ENCODE measurements at places on chromosomes 6 and 20. TPM values are rescaled to one million over a fixed set of nuclear protein-coding genes. Genes with fewer than 3 reads are reported as not detected.

- no peaks in the 10 kb centered on the region for H3K4me1 ChIP-seq
- H3K27ac ChIP-seq, result no peak overlapping the region
- H3K36me3 ChIP-seq, result no peaks in the 10 kb centered on the region
- no peaks in the 10 kb centered on the region for H3K27me3 ChIP-seq
- no peak overlapping the region for H3K4me3 ChIP-seq
- no peak for DNase-seq
Measured at GRCh38 chr6:70327036-70327435, 24.2 kb upstream of the COL9A1 start.

GRCh38 chr20:17617212-17617867, 47.5 kb downstream of the DSTN start:
- H3K36me3 ChIP-seq, result peaks cover 100% of the 10 kb centered on the region
- no peak overlapping the region for H3K27ac ChIP-seq
- no peaks in the 10 kb centered on the region for H3K27me3 ChIP-seq
- H3K4me1 ChIP-seq, result peaks cover 3% of the 10 kb centered on the region
- H3K4me3 ChIP-seq, result no peak overlapping the region

DNA sequence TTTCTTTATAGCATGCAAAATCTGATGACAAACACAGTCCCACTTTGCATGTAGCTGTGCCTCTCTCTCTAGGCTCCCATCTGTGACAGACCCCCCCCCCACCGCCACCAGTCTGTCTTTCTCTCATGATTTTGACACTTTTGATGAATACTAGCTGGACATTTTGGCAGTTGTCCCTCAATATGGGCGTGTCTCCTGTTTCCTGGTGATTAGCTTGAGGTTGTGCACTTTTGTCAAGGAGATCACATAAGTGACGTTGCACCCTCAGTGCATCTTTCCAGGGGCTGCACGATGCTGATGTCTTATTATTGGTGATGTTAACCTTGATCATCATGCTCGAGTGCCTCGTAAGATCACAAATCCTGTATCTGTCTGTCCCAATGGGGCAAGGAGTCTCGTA, 155.1 kb downstream of the EYA2 start:
- H3K27me3 ChIP-seq, result no peaks in the 10 kb centered on the region
- H3K4me3 ChIP-seq, result no peak overlapping the region
- H3K27ac ChIP-seq, result no peak overlapping the region
- no peak for DNase-seq

- no peak for DNase-seq
- no peak overlapping the region for H3K4me3 ChIP-seq
- H3K27ac ChIP-seq, result no peak overlapping the region
Measured at GRCh38 chr20:46087161-46087560, 2.6 kb downstream of the NCOA5 start.

PAX1 gene
- total RNA-seq, result not detected

DNA sequence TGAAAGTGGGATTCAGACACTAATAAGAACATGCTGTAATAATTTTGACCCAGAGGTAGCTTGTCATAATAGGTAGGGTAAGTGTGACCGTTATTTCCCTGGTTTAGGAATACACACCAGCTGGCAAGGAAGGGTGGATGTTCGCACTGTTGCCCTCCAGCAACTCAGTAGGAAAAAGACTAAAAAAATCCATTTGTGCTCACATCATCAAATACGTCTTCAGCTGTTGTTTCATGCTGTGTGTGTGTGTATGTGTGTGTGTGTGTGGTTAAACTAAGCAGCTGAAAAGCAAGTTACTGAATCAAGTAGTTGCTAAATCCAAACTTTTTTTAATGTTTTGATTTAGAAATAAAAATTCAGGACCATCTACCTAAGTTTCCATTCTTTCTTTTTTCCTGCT, 218.7 kb downstream of the TRDN start:
- H3K36me3 ChIP-seq, result no peaks in the 10 kb centered on the region
- DNase-seq, result no peak
- no peak overlapping the region for H3K27ac ChIP-seq
- no peak overlapping the region for H3K4me3 ChIP-seq

DNA sequence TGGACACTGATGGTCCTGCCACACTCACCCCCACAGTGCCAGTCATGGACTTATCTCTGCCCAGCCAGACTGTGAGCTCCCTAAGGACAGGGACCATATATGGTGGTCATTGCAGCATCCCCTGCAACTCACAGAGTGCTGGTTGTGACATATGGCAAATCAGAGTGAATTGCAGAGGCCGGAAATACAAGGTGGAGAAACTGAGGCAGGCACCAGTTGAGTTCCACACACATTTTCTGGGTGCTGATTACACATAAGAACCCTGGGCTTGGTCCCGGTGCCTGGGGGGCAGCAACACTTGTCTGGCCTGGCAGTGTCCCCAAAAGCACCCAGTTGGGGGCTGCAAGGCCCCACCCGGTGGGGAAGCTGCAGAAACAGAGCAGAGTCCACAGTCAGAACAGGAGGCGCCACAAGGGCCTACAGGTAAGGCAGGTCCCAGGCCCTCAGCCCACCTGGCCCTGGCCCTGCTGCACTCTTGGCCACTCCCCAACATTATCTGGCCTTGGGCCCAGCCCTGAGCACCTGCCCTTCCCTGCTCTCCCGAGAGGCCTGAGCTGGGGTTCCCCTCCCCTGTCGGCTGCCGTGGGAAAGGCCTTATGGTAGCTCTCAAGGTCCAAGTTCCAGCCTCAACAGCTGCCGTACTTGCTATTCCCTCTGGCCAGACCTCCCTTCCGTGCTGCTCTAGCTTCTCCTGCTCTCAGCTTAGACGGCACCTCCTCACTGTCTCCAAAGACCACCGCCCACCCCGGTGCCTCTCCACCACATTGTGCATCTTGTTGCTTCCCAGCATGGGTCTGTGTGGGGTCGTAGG, 140.8 kb upstream of the PTPN1 start:
- no peaks in the 10 kb centered on the region for H3K36me3 ChIP-seq
- no peak overlapping the region for H3K27ac ChIP-seq
- DNase-seq, result peak; percentile 84
- no peak overlapping the region for H3K4me3 ChIP-seq
- H3K4me1 ChIP-seq, result peaks cover 17% of the 10 kb centered on the region
- H3K27me3 ChIP-seq, result no peaks in the 10 kb centered on the region

MOCS1 gene
- 22.1 TPM for total RNA-seq

- no peak overlapping the region for H3K27ac ChIP-seq
- H3K27me3 ChIP-seq, result peaks cover 46% of the 10 kb centered on the region
- DNase-seq, result peak; percentile 1
- H3K36me3 ChIP-seq, result no peaks in the 10 kb centered on the region
- no peaks in the 10 kb centered on the region for H3K4me1 ChIP-seq
Measured at GRCh38 chr20:58774214-58774613, 76.5 kb downstream of the GNAS-AS1 start.

- H3K27ac ChIP-seq, result peak overlapping the region; percentile 85
- peaks cover 18% of the 10 kb centered on the region for H3K27me3 ChIP-seq
- H3K36me3 ChIP-seq, result no peaks in the 10 kb centered on the region
- DNase-seq, result peak; percentile 37
- H3K4me1 ChIP-seq, result no peaks in the 10 kb centered on the region
- H3K4me3 ChIP-seq, result peak overlapping the region; percentile 95
Measured at GRCh38 chr6:131062241-131063027, 611 bp downstream of the EPB41L2 start.

- no peaks in the 10 kb centered on the region for H3K27me3 ChIP-seq
- peak; percentile 6 for DNase-seq
- no peaks in the 10 kb centered on the region for H3K36me3 ChIP-seq
- H3K27ac ChIP-seq, result no peak overlapping the region
- no peak overlapping the region for H3K4me3 ChIP-seq
Measured at GRCh38 chr6:156347246-156347645, 429.9 kb upstream of the ARID1B start.

- no peak for DNase-seq
- no peaks in the 10 kb centered on the region for H3K4me1 ChIP-seq
- H3K27ac ChIP-seq, result no peak overlapping the region
- H3K27me3 ChIP-seq, result no peaks in the 10 kb centered on the region
- H3K4me3 ChIP-seq, result no peak overlapping the region
Measured at GRCh38 chr20:53515749-53516148, 77.9 kb downstream of the ZNF217 start.

LY6G6C gene
- total RNA-seq, result not detected

BACH2 gene
- 5.6 TPM for total RNA-seq

SOX18 gene
- 40.3 TPM for total RNA-seq

TREM1 gene
- total RNA-seq, result 65.3 TPM

- H3K27ac ChIP-seq, result no peak overlapping the region
- no peak for DNase-seq
- H3K4me1 ChIP-seq, result no peaks in the 10 kb centered on the region
- peaks cover 4% of the 10 kb centered on the region for H3K27me3 ChIP-seq
Measured at GRCh38 chr20:48480216-48480772, 347.5 kb downstream of the PREX1 start.

DNA sequence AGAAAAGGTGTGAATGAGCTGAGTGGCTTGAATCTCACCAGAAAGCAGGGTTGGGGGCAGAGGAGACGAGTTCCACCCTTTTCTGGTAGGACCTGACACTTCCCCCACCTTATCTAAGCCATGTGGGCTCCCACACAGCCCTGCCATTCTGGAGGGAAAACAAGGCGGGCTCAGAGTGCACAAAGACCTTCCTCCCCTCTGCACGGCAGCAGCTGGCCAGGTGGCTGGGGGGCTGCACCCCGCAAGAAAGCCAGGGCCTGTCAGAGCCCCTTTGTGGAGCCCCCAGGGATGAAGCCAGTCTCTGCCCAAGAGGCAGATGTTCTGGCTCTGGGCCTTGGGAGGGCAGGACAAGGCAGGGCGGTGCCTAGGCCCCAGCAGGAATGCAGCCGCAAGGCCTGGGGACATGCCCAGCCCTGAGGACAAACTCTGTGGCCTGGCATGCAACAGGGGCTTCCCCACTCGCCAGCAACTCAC, 48.4 kb upstream of the DSN1 start:
- H3K27ac ChIP-seq, result no peak overlapping the region
- no peak for DNase-seq
- H3K4me3 ChIP-seq, result no peak overlapping the region

- H3K4me1 ChIP-seq, result peaks cover 33% of the 10 kb centered on the region
- H3K36me3 ChIP-seq, result no peaks in the 10 kb centered on the region
- H3K27me3 ChIP-seq, result peaks cover 95% of the 10 kb centered on the region
- peak overlapping the region; percentile 26 for H3K4me3 ChIP-seq
Measured at GRCh38 chr6:105995391-105995865, 90.7 kb upstream of the PRDM1 start.

GRCh38 chr20:62066339-62066982, 780 bp upstream of the TAF4 start:
- H3K4me3 ChIP-seq, result peak overlapping the region; percentile 52
- H3K27ac ChIP-seq, result peak overlapping the region; percentile 84
- DNase-seq, result peak; percentile 60
- H3K27me3 ChIP-seq, result no peaks in the 10 kb centered on the region
- peaks cover 49% of the 10 kb centered on the region for H3K4me1 ChIP-seq

GRCh38 chr6:113632220-113632864, 224.8 kb upstream of the MARCKS start:
- no peak for DNase-seq
- H3K27me3 ChIP-seq, result no peaks in the 10 kb centered on the region
- peak overlapping the region; percentile 88 for H3K27ac ChIP-seq
- H3K4me1 ChIP-seq, result peaks cover 18% of the 10 kb centered on the region

AIF1 gene
- total RNA-seq, result 96.4 TPM

DNA sequence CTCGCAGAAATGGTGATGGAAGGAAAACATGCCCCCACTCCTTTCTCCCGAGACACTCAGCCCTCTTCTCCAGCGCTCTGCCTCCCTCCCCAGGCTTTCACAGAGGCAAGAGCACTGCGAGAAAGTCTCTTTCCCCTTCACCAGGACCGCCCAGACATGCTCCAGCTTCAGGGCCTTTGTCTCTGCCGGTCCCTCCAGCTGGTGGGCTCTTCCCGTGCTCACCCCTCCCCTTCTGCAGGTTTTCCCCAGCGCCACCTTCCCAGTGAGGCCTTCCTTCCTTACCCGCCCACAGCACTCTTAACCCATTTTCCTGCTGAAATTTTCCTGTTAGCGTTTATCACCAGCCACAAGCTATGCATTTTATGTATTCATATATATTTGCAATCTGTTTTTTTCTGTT, 86.2 kb downstream of the TFAP2C start:
- no peak overlapping the region for H3K27ac ChIP-seq
- no peak for DNase-seq
- no peaks in the 10 kb centered on the region for H3K4me1 ChIP-seq

ATF6B gene
- 72.1 TPM for total RNA-seq

- H3K4me3 ChIP-seq, result peak overlapping the region; percentile 99
- H3K36me3 ChIP-seq, result peaks cover 17% of the 10 kb centered on the region
- peak overlapping the region; percentile 77 for H3K27ac ChIP-seq
- H3K4me1 ChIP-seq, result peaks cover 75% of the 10 kb centered on the region
- no peaks in the 10 kb centered on the region for H3K27me3 ChIP-seq
Measured at GRCh38 chr6:41940759-41941279, 789 bp downstream of the CCND3 start.

BHLHE23 gene
- total RNA-seq, result not detected

HSPA1L gene
- 1.2 TPM for total RNA-seq

DNA sequence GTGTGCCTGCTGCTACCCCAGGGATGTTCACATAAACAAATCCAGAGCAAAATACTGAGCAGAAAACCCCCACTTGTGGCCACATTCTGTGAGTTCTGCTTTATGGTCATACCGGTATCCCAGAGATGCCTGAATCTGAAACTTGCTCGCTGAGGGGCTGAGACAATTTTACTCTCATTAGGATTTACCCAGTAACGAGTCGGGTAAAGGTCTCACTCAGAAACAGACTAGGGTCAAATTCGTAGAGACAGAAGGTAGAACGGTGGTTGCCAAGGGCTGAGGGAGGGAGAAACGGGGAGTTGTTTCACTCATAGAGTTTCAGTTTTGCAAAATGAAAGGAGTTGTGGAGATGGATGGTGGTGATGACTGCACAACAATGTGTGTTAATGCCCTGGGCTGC, 45.4 kb upstream of the NKX2-2 start:
- H3K4me3 ChIP-seq, result no peak overlapping the region
- H3K27ac ChIP-seq, result no peak overlapping the region
- H3K27me3 ChIP-seq, result no peaks in the 10 kb centered on the region
- H3K36me3 ChIP-seq, result no peaks in the 10 kb centered on the region
- no peaks in the 10 kb centered on the region for H3K4me1 ChIP-seq

- H3K27me3 ChIP-seq, result no peaks in the 10 kb centered on the region
- peak overlapping the region; percentile 46 for H3K4me3 ChIP-seq
- H3K4me1 ChIP-seq, result peaks cover 11% of the 10 kb centered on the region
- DNase-seq, result no peak
Measured at GRCh38 chr20:33684533-33685327, 1.5 kb downstream of the E2F1 start.

DNA sequence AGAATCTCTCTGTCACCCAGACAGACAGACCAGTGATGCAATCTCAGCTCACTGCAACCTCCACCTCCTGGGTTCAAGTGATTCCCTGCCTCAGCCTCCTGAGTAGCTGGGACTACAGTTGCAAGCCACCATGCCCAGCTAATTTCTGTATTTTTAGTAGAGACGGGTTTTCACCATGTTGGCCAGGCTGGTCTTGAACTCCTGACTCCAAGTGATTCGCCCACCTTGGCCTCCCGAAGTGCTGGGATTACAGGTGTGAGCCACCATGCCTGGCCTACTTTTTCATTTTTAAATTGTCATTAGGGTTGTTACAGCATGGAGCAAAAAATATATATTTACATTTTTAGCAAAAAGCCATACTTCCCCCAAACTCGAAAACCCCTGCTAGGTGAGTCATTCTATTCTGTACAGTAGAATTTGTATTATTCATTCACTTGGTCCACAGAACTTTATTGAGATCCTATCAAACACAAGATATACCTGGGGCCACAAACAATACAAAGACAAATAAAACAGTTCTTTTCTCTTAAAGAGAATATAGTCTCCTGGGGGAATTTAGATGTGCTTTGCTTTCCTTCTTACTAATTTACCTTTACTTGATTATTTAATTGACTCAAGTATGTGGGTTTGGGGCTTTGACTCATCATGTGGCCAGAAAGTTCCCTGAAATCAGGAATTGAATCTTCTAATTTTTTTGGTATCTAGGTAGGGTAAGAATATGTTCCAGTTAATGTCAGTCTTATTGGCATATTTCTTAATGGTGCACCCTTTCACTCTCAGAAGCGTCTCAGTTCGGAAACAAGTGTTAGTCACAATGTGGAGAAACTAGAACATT, 16.6 kb upstream of the CCND3 start:
- no peak overlapping the region for H3K27ac ChIP-seq
- no peak overlapping the region for H3K4me3 ChIP-seq
- peaks cover 7% of the 10 kb centered on the region for H3K4me1 ChIP-seq
- H3K27me3 ChIP-seq, result no peaks in the 10 kb centered on the region
